CD4-positive, CD25-positive, alpha-beta regulatory T cell (primary cell): ENCODE measurements at places on chromosomes 7 and 10.
A peak's percentile ranks its signal among the peaks of the same experiment; 100 is the strongest.

DNA sequence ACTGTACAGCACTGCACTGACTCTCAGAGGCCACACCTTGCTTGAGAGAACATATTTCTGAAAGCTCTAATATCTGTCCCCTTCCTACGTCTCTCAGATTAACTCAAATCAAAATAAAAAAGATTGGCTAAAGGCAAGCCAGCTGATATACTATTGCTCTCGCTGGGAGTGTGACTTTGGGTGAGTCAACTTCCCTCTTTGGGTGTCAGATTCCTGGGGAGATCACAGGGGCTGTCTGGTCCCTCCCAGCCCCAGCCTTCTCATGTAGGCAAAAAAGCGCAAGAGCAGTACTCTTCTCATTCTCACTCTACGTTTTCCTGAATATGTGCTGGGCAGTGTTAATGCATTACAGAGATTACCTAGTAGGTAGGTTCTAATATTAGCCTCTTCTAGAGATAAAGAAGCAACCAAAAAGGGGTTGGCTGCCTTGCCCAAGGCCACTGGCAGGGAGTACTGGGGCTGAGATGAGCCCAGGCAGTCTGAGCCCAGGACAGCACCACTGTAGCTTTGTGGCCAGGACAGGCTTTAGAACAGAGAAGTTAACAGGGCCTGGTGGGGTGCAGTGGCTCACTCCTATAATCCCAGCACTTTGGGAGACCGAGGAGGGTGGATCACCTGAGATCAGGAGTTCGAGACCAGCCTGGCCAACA, 9.1 kb upstream of the DENND2A start:
- DNase-seq, result no peak

DNA sequence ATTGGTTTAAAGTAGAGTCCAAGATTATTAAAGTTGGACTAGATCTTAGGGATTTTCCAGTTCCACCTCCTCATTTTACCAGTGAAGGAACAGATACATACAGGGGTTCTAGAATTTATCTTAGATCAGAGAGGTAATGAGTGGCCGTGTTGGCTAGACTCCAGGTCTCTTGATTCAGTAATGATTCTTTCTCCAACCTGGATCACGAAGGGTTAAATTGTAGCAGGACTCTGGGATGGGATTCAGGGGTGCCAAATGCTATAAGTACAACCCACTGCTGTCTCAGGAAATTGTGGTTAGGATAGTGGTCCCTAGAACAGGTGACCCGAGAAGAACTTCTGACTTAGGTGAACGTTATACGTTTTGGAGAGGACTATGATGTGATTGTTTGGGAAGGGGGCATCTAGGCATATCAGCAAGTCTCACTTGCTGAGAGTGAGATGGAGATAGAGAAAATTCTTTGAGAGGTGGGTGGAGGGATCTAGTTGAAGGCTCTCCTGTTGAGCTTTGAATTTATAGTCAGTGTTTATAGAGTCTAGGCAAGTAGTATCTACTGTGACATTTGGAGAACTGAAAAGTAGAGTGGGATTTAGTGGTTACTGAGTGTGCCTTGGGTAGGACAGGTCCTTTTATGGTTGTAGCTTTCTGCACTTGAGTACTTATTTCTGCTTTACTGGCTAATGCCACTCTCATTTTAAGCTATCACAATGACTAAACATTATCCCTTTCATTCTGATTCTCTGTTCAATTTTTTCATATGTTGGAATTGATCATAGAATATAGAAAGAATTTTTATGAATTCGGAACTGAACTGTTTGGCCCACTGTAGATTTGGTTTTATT, 58.3 kb downstream of the ST7 start:
- DNase-seq, result no peak

DNA sequence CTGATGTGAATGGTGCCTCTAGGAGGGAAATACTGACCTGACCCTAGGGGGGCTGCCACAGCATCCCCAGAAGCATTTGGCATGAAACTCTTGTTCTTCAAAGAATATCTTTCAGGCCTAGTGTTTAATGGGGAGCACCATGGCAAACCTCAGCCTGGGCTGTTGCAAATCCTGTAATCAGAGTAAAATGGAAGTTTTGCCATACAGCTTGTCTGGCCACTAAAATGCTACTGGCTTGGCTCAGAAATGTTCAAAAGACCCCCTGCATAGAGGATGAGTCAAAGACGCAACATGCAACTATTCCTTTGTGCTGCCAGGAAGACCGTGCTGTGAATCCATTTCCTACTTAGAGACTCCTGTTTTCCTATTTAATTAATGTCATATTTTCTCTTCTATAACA, 26.7 kb downstream of the HECW1 start:
- DNase-seq, result no peak

DNA sequence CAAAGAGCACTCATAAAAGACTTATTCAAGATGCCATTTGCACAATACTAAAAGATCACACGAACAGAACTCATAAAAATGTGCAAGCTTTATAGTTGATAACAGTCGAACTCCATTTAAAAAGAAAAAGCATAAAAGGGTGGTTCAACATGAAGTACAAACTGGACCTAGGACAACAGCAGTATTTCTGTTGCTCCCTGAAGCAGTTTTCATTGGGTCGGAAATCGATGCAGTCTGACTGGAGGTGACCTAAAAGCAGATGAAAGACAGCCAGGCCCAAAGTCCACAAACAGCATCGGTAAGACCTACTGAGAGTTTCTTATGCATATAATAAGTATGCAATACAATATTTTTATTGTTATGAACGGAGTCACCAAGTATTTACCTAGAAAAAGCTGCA, 23.9 kb downstream of the FAM171A1 start:
- no peak for DNase-seq

DNA sequence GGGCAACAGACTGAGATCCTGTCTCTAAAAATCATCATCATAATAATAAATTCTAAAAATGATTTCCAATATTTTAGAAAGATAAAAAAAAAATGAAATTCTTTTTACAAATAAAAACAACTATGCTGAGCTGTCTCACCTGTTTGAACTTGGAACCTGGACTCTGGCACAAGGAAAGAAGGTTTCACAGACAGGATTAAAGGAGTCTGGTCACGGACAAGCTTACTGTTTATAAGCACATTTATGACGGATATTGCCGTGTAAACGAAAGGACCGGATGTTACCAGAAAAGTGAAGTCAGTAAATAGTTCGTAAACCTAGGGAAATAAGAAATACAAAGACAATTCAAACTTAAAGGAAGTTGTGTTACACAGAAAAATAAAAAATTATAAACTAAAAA, 70.2 kb downstream of the KIAA1549 start:
- DNase-seq, result no peak

- DNase-seq, result no peak
Measured at GRCh38 chr10:22698941-22699440, 15.4 kb downstream of the PIP4K2A start.

DNA sequence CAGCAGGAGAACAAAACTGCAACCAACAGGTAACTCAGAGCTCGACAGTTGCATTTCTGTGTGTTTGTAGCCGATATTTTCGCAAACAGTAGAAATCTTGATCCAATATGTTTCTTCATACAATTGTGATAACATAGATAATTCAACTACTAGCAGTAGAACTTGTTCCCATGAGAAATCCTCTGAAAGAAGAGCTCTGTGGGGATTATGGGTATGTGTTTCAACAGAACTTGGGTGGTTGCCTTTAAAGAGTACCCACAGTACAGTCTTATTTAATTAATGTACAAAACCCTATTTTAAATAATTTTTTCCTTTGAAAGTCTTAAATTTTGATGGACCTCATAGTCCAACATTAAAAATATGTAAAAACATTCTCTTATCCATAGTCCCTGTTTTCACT, 266.1 kb downstream of the PARD3 start:
- no peak for DNase-seq

DNA sequence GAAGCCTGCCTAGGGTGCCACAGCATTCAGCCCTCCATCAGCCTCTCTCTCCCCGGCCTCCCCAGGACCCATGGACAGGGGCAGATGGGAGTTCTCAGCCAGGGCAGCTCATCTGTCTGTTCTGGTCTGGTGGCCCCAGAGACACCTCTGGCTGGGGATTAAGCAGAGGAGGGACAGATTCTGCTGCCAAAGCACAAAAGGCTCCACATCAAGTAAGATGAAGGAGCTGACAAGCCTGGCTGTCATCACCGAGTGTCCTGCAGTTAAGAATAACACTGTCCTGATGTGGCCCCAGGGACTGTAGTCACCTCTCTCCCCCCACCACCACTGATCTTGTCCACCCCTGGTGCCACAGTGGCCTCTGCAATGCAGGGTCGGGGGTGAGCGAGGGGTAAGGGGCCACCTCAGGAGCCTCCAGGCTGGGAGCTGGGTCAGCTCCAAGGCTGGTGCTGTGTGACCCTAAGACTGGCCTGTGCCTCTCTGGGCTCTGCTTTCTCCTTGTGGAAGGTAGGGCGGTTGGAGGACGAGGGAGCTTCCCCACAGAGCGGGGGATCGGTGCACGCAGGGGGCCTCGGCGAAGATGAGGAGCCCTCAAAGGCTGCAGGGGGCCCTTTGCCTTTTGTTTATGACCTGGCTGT, 18.7 kb downstream of the C10orf105 start:
- DNase-seq, result no peak

DNA sequence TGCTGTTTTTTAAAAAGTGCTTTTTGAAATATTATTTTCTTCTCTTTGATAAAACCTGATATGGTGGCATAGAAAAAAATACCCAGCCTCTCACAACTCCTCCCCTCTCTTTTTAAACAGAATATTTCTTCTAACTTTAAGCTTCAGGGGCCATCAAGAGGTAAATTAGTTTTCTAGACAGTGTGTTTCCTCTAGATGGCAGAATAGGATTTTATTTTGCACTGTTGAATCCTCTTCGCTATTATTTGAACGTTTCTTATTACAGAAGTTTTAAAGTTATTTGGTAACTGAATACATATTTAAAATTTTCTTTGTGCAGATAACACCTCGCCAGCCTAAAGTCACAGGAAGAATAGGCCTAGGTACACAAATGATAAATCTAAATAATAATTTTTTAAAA, 30.3 kb downstream of the ARL5B start:
- DNase-seq, result peak; percentile 21

DNA sequence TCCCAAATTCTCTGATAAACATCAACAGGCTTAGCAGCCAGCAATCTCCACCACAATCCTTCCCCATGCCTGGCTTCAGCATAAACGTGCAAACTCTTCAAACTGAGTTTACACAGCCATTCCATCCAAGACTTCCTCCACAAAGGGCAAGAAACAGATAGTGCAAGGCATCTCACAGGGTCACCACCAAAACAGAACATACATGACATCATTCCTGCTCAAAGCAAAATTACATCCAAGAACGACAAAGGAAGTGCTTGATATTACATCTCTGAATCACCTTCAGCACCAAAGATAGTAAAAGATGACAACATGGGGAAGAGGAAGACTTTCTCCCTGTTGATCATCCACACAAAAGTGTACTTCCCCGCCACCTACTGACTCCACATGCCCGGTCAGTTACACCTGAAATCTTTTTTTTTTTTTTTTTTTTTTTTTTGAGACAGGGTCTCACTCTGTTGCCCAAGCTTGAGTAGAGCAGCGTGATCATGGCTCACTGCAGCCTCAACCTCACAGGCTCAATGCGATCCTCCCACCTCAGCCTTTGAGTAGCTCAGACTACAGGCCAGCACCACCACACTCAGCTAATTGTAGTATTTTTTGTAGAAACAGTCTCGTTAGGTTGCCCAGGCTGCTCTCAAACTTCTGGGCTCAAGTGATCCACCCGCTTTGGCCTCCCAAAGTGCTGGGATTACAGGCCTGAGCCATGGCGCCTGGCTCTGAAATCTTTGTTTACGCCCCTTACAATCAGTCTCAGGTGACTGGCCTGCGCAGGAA, 127.5 kb downstream of the PARD3 start:
- no peak for DNase-seq

- DNase-seq, result no peak
Measured at GRCh38 chr10:95543459-95543858, 17.7 kb downstream of the SORBS1 start.

DNA sequence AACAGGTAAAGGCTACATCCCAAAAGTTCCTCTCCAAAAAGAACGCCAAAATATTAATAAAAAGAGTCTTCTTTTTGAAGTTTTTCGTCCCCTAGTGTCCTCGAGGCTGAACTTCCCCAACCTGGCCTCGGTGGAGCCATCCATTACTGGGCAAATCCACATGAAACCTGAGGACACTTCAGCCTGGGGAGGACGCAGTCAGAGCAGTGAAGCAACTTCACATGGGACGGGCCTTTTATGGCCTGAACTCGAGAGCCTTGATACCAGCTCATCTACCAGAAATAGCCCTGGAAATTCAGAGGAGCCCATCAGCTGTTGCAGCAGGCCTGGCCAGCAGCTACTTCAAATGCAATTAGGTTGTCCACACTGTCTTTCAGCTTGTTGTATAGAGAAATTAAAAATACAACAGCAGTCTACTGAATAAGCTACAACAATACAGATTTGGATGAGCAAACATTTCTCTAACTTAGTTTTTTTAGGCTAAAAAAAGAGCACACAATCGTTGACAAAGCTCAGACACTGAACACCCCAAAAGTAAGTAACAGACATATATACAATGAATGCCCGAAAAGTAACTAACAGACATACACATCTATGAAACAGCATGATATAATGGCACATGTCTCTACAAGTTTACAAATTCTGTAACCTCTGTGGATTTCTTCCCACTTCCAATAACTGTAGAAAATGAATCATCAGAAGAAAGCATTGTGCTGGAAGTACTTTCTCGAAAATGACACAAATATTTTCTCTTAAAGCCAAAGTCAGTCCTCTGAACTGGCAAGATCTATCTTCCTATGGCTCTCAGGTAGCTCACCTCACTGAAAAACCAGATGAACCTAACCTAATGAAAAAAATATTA, at the start of gene SVIL:
Gene SVIL (minus strand): TSS at position 208 of the 862 bp plus-strand sequence. CDS start 79,913 bp downstream, outside the sequence.
- DNase-seq, result no peak

- DNase-seq, result no peak
Measured at GRCh38 chr7:46949270-46949931, 632.5 kb downstream of the TNS3 start.

DNA sequence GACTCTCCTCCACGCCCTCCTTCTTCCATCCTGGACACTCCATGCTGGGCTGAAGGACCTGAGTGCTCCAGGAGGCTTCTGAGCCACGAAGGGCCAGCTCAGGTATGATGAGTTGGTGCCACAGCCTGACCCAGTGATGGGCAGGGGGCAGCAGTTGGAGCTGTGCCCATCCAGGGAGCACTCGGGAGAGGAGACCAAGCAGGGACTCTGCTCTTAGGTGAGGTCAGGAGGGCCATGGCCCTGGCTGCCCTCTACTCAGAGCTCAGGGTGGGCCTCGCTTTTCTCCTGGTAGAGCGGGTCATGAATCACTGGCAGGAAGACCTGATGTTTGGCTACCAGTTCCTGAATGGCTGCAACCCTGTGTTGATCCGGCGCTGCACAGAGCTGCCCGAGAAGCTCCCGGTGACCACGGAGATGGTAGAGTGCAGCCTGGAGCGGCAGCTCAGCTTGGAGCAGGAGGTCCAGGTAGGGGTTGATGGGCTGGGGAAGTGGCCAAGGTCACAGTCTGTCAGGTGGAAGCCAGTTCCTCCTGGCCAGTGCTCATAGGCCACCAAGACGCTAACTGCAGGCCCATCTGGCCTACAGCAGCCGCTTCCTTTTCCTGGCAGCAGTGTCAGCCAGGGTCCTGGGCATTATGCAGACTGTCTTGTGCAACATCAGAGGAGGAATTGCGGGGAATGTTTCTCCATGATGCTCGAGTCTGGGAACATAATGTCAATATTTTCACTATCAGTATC, 50.8 kb downstream of the ALOX5 start:
- no peak for DNase-seq

- DNase-seq, result no peak
Measured at GRCh38 chr10:22016046-22016705, 12.6 kb upstream of the DNAJC1 start.

GRCh38 chr7:25830215-25830614, 321.8 kb upstream of the NFE2L3 start:
- DNase-seq, result no peak
